ENCODE measurements at places on chromosomes 4 and X. TPM values are rescaled to one million over a fixed set of nuclear protein-coding genes. Genes with fewer than 3 reads are reported as not detected.

FRMD7 gene
- not detected for polyA plus RNA-seq

F8 gene
- 5.9 TPM for polyA plus RNA-seq

BMP2K gene
- polyA plus RNA-seq, result 35.5 TPM

PCDH11X gene
- polyA plus RNA-seq, result 2.0 TPM

NDNF gene
- 195 TPM for polyA plus RNA-seq

NSUN7 gene
- polyA plus RNA-seq, result 16.6 TPM

XAGE1A gene
- polyA plus RNA-seq, result not detected

GABRG1 gene
- 1.4 TPM for polyA plus RNA-seq

FGF16 gene
- polyA plus RNA-seq, result 0.35 TPM

SPATA4 gene
- polyA plus RNA-seq, result 1.3 TPM

RNF128 gene
- 1.3 TPM for polyA plus RNA-seq

ZDHHC15 gene
- polyA plus RNA-seq, result 7.8 TPM

ZNF674 gene
- polyA plus RNA-seq, result 5.2 TPM

GRCh38 chr4:56803471-56803870, 18.0 kb downstream of the SPINK2 start:
- DNase-seq, result no peak

DNA sequence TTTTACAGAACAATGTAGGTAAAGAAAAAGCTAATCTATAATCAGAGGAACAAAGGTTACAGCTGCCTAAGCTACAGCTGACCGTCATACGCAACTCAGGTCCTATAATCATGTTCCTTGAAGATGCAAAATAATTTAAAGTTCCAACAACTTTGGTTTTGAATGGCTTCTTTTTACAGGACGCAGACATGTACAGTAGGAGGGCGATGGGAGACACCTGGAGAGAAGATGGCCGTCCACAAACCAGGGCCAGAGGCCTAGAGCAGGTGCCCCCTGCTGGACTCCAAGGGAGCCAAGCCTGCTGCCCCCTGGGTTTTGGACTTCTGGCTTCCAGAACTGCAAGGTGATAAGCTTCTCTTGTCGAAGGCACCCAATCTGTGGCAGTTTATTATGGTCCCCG, 10.6 kb downstream of the HGFAC start:
- no peak for DNase-seq

GRCh38 chr4:144421839-144422565, 224.0 kb upstream of the HHIP start:
- DNase-seq, result peak; percentile 2

GRCh38 chr4:38280323-38280706, 320.1 kb downstream of the PTTG2 start:
- no peak for DNase-seq

DNA sequence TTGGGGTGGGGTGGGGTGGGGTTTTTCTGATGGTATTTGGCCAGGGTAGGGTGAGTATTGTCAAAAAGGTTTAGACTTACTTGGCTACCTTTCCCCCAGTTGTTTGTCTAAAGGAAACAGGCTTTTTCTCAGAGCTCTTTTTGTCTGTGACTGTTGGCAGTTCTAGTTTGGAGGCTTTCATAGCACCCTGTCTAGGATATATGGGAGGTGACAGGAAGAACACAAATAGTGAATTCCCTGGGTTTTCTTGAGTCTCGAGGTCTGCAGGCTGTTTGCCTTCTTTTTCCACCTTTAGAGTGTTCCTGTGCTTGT, 13.5 kb downstream of the RPS6KA3 start:
- DNase-seq, result no peak

- no peak for DNase-seq
Observed at GRCh38 chr4:83964996-83965541, 429.2 kb downstream of the GPAT3 start.

DNA sequence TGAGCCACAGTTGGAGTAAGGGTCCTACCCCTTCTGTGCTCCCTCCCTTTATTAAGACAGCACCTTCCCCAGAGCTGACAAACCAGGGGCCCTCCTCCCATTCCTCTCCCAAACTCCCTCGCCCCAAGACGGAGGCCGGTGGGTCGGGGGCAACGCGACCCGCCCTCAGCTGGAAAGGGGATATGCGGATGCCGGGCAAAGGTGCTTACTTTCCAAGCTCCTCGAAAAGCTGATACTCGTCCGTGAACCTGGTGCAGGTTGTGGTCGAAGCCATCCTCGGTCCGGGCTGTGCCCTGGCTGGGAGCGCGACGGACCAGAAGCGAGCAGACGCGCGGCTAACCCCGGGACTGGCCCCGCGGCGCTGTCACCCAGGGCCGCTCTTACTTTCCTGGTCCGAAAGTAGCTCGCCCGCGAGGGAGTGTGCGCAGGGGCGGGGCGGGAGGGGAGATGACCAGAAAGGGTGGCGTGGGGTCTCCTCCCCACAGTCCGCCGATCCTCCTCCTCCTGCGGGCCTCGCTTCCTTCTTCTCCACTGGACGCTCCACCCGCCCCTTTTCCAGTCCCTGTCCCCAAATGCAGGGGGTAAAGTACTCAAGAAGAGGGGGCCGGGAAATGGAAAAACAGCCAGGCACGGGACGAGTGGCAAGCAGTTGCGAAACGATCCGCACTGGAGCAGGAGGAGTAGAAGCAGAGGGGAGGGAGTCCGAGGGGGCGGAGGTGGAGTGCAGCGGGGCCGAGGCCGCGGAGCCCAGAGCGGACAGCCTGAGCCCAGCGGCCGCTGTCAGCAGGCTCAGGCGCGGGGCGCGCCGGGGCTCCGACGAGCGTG, 531 bp downstream of the CAMK2D start:
- DNase-seq, result peak; percentile 82

- no peak for DNase-seq
Observed at GRCh38 chr4:184792334-184792733, 33.4 kb downstream of the ACSL1 start.

- no peak for DNase-seq
Observed at GRCh38 chr4:53068755-53069330, 206.7 kb downstream of the RASL11B start.

GRCh38 chrX:11566173-11566572, 99.5 kb downstream of the ARHGAP6 start:
- no peak for DNase-seq

- no peak for DNase-seq
Observed at GRCh38 chrX:118623062-118623461, 104.3 kb upstream of the IL13RA1 start.

DNA sequence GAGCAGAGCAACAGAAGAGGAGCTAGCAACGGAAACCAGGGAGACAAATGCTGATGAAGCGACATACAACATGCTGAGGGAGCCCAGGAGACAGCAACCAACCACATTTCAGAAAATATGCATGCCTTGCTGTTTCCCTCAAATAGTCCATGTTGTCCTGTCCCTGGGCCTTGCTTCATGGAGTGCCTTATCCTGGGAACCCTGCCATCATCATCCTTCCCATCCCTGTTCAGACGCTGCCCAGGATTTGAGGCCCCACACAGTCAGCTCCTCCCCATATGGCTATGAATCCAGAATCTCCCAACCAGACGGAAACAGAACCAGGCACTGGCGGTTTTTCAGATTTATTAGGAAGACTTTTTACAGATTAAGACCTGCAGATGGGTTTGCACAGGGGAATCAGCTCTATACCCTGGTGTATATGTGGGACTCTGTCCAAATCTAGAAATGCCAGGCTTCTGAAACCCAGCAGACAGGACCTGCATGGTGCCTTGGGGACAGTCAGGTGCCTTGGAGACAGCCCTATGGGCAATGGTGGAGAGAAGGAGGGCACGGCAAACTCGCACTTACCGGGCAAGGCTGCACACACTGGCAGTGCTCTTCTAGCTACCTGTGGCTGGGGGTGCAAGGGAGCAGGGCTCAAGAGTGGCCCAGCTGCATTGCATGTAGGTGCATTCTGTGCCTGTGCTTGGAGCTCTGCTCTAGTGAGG, 199.7 kb upstream of the MAMLD1 start:
- no peak for DNase-seq

- DNase-seq, result peak; percentile 62
Observed at GRCh38 chrX:48897157-48897624, 377 bp downstream of the TIMM17B start.

- DNase-seq, result no peak
Observed at GRCh38 chr4:109207061-109207460, 95.4 kb downstream of the COL25A1 start.

DNA sequence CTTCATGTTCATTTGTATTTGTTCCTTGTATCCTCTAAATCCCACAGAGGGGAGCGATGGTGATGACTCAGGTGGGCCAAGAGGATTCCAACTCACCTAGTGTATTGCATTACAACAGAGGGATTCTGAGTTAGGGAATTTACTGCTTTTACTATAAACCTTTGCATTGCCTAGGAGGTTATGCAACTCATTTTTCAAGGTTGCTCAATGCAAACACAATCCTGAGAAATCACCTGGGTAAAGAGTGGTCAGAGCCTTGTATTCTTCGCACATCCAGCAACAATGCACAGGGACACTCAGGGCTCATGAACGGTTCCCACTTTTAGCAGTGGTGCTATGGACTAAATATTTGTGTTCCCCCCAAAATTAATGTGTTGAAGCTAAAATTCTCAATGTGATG, 28.6 kb upstream of the LSM6 start:
- no peak for DNase-seq

GRCh38 chr4:88823058-88823919, 125.7 kb upstream of the NAP1L5 start:
- DNase-seq, result peak; percentile 96

GRCh38 chr4:25029479-25030276, 1.1 kb downstream of the LGI2 start:
- no peak for DNase-seq

DNA sequence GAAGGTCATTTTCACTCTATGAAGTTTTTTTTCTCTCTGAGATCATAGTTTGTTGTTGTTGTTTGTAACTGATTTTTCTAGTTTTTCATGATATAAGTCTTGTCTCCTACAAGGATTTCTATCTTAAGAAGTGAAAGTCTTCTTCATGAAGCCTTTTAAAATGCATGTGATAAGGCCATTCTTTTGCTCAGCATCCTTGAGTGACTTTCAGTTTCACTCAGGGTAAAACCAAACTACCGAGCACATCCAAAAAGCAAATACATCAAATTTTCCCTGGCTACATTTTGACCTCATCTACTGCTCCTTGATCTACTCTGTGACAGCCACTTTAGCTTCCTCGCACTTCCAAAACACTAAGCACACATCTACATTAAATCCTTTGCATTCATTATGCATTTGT, 580.7 kb downstream of the KCTD8 start:
- no peak for DNase-seq

DNA sequence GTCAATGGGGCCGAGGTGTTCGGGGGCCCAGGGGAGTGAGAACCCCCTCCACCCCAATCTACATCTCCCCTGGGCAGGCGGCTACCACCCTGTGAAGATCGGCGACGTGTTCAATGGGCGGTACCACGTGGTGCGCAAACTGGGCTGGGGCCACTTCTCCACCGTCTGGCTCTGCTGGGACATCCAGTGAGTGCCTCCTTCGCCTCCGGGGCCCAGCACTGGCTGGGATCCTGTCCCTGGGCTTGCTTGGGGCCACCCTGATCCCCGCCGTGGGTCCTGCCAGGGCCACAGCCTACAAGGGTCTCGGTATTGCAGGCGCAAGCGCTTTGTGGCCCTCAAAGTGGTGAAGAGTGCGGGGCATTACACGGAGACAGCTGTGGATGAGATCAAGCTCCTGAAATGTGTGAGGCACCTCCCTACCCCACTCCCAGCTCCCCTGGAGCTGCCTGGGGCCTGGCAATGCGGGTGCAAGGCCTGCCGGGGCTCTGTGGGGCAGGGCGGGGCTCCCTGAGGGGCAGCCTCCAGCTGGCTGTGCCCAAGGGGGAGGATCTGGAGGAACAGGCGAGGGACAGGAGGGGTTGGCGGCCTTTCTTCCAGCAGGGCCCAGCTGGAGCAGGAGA, 697 bp downstream of the SRPK3 start:
- DNase-seq, result no peak

DNA sequence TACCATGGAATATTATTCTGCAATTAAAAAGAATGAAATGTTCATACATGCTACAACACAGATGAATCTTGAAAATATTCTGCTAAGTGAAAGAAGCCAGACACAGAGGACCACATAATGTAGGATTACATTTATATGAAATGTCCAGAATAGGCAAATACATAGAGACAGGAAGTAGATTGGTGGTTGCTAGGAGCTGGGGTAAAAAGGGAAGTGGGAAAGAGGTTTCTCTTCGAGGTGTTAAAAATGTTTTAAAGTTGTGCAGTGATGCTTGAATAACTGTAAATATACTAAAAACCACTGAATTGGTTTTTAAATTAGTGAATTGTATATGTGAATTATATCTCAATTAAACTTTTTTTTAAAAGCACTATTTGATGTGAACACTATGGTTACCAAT, 3.6 kb upstream of the NXT2 start:
- DNase-seq, result no peak

- no peak for DNase-seq
Observed at GRCh38 chr4:93501946-93502345, 326.6 kb upstream of the ATOH1 start.

DNA sequence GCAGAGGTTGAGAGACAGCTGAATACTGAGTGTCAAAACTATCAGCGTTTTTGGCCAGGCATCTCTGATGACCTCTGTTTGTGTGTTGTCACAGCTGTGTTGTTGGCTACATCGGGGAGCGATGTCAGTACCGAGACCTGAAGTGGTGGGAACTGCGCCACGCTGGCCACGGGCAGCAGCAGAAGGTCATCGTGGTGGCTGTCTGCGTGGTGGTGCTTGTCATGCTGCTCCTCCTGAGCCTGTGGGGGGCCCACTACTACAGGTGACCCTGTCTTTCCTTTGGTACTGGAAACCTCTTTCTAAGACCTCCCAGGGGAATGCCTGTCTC, 86.9 kb downstream of the EGF start:
- no peak for DNase-seq

DNA sequence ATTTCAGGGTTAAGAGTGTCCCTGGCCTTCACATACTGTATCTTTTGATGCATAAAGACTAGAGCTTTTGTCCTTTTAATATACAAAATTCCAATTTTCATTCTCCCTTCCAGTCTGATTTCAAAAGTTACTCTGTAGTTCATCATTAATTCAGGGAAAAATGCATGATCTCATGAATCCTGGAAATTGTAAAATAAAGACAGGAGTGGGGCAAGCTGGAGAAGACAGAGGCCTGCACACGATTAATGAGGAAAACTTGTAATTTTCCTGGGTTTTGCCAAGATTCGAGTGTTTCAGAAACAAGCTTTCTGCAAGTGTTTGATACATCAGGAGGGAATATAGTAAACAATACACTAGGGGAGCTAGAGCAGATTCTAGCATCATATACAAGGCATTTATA, 947.9 kb downstream of the FAT4 start:
- no peak for DNase-seq

GRCh38 chrX:70359458-70359857, 63.7 kb upstream of the GDPD2 start:
- DNase-seq, result no peak

GRCh38 chr4:7873881-7874280, 65.8 kb downstream of the AFAP1 start:
- no peak for DNase-seq

- DNase-seq, result no peak
Observed at GRCh38 chrX:40966213-40966820, 118.9 kb upstream of the USP9X start.

GRCh38 chrX:18034504-18034903, 173.4 kb upstream of the RAI2 start:
- DNase-seq, result no peak

- DNase-seq, result no peak
Observed at GRCh38 chr4:10019521-10020051, 1.7 kb downstream of the SLC2A9 start.

- DNase-seq, result no peak
Observed at GRCh38 chrX:121064579-121064978, 17.2 kb downstream of the GLUD2 start.

- DNase-seq, result no peak
Observed at GRCh38 chrX:43679778-43680177, 23.7 kb downstream of the MAOA start.

- DNase-seq, result no peak
Observed at GRCh38 chr4:147799986-147800555, 68.2 kb downstream of the ARHGAP10 start.

All from right lung (tissue), 10 donors.